Colonic mucosa (tissue), 4 donors: ENCODE measurements at places on chromosomes 3 and 15. TPM values are rescaled to one million over a fixed set of nuclear protein-coding genes. Genes with fewer than 3 reads are reported as not detected.

ANKRD63 gene
- not detected for total RNA-seq

DNA sequence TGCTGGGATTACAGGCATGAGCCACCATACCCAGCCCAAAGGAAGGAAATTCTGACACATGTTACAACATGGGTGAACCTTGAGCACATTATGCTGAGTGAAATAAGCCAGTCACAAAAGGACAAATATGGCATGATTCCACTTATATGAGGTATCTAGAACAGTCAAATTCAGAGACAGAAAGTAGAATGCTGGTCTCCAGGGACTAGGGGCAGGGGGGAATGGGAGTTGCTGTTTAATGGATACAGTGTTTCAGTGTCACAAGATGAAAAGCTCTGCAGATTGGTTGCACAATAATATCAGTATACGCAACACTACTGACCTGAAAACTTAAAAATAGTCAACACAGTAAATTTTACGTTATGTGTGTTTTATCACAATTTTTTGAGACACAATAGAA lies 4.1 kb downstream of the SPATA12 start:
- DNase-seq, result no peak

- DNase-seq, result no peak
Measured at GRCh38 chr3:72659188-72659587, 189.1 kb downstream of the SHQ1 start.

GRCh38 chr15:64112904-64113303 lies 17.1 kb downstream of the SNX1 start:
- DNase-seq, result no peak

TGM4 gene
- total RNA-seq, result not detected
